RWPE1 (cell line): ENCODE measurements at places on chromosomes 7 and 10.

DNA sequence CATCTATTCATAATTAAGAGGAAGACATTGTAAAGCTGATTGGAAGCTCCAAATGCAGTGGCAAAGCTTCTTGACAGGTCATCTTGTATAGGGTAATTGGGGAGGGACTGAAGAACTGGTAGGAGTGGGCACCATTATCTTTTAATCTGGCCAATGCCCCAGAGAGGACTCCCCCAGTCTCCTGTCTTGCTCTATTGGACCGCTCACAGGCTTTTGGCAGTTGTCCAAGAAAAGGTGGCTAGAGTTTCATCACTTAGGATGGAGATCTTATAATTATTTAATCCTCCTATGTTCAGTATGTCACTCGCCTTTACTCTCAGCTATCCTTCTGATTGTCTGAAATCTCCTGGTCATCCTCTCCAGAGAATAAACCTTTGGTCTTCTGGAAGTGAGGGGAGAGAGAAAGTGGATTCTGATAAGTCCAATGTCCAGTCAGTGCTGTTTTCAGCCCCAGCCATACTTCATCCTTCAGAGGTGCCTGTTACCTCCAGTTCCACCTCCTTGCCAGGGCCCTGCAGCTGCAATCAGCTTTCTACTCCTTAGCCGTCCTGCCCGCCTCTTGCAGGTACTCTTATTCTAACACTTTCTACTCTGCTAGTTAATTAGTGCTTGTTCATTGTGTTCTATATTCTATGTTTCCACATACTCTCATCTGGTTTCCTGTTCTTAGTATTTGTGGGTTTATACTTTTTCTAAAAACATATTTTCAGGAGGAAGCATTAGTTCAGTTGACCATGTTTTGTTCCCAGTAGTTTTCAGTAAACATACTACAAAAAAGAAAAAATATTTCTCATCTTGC lies 241.6 kb downstream of the NSUN6 start:
- DNase-seq, result no peak

GRCh38 chr10:97830064-97830463 lies 19.6 kb upstream of the GOLGA7B start:
- DNase-seq, result no peak

GRCh38 chr7:69422574-69422985 lies 175.7 kb upstream of the AUTS2 start:
- DNase-seq, result no peak

GRCh38 chr10:119896937-119897770 lies 4.6 kb downstream of the SEC23IP start:
- no peak for DNase-seq

DNA sequence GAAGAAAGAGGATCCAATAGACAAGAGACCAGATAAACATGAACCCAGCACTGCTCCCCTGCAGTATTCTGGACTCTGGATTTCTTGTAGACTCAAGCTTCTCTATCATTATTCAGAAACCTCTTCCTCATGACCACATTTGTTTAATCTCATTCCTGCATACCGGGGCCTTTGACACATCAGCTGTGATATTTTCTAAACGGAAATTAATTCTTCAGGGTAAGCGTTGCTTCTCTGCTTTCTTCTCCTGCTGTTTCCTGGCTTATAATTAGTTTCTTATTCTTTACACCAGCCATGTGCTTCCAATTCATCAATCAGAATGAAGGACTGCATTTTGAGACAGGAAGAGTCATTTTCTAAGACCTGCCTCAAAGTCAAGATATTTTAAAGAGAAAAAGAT lies 54.2 kb upstream of the TARP start:
- DNase-seq, result no peak

DNA sequence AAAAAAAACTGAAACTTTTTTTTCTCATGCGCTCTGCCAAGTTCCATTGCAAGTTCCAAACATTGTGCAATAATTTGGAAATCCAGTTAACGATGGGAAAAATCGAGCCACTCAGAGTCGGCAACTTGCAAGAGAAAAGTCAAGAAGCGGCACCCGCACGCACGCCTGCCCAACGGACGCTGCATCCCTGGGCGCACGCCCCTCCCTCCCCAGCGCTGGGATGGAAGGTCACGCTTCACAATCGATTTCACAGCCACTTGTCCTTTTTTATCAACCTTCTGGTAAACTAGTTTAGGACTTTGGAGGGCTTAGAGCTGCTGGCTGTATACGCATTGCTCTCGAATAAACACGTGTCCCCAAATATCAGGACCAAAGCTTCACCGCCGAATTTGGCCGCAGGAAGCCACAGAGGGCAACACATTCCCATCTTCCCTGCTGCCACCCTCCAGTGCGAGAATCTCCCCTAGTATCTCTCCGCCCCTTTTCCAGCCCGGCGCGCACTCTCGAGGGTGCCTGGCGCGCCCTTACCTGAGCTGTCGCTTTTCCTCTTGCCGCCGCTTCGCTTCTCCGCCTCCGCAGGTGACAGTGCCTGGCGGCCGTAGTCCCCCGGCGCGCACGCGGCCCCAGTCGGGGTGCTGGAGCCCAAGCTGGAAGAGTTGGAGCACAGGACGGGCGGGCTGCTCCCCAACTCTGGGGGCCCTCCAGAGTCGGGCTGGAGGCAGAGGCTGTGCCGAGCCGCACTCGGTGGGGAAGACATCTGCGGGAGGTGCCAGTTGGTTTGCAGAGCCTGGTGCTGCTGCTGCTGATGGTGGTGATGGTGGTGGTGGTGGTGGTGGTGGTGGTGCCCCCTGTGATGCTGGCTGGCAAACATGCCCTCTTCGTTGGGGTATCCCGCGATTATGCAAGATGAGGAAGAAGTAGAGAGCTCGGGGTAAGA lies 857 bp downstream of the MEOX2 start:
- no peak for DNase-seq

GRCh38 chr7:98288064-98288823 lies 6.8 kb downstream of the BRI3 start:
- no peak for DNase-seq

GRCh38 chr7:140050100-140050499 lies 12.7 kb downstream of the PARP12 start:
- no peak for DNase-seq

- DNase-seq, result peak; percentile 18
These were observed 8.1 kb downstream of the PDE1C start for GRCh38 chr7:32062150-32062549.

DNA sequence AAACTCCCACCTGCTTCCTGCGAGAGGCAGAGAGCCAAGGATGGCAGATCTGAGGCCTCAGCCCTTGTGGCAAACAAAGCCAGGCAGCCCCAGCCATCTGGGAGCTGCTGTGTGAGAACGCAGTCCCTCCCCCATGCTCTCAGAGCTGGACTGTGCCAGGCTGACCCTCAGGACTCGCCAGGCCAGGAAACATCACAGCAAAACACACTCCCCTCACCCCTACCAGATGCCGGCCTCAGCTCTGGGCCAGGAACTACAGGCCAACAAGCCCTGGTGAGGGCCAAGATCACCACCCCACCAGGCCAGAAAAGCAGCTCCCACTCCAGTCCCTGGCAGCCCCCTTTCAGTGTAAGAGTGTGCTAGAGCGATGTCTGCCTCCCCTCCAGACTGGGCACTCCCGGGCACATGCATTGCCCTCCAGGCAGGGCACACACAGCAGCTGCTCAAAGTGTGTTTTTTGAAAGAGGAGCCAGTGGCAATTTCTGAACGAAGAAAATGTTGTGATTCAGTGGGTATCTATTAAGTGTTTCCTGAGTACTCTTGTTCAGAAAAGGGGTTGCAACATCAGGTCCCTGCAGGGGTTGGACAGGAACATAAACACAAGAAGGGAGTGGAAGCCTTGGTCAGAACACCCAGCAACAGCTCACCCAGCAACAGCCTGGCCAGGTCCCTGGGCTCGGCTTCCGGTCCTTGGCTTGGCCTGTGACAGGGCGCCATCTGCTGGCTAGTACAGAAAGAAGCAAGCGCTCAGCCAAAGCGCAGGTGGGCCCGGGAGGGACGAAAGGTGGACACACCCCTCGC lies 18.3 kb downstream of the LRRC20 start:
- DNase-seq, result peak; percentile 95

DNA sequence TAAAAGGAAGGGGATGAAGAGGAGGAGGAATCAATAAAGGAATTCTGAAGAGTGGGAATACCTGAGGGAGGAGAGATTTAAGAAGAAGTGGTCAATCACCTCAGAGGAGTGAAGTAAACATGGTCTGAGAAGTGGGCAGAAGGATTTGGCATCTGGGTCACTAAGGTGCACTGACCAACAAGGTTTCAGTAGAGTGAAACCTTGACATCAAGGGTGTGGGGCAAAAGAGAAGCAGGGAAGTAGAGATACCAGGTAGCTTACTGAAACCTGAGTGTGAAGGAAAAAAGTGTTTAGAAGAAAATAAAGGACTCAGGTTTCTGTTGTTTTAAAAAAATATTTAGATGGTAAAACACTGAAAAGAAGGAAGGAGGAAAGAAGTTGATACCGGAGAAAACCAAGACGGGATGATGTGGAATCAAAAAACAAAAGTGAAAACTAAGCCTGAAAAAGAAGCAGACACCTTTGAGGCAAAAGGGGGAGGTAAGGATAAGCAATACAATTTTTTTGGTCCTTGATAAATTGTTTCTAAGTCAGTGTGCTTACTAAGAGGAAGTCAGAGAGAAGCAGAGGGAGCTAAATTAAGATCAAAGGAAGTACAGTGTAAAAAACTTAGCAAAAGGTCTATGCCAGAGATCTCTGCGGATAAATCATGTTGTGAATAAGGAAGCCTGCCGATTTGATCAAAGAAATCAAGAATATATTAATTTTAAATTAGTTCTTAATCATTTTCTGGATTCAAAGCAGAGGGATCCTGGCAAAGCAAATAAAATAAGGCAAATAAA lies 137.2 kb upstream of the GPR22 start:
- DNase-seq, result no peak

- peak; percentile 88 for DNase-seq
These were observed 60.0 kb upstream of the STEAP1B start for GRCh38 chr7:22559829-22560489.

- no peak for DNase-seq
These were observed 113.3 kb downstream of the ITGA8 start for GRCh38 chr10:15606377-15606776.

DNA sequence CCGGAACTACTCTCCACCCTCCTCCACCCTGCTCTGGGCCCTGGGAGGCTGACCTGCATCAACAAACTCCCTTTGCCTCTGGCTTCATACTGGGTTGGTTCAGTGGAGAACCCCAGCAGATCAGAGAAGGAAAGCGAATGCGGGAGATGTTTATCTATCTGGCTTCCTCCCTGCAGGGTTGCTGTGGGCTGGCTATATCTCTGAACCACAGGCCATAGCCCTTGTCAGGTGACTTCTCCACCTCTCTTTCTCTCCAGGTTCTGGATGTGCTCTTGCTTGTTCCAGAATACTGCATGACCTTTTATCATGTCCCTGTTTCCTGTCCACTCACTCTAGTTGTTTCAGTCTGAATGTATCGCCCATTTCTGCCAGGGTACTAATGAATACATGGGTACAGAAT lies 51.7 kb upstream of the IFRD1 start:
- no peak for DNase-seq

DNA sequence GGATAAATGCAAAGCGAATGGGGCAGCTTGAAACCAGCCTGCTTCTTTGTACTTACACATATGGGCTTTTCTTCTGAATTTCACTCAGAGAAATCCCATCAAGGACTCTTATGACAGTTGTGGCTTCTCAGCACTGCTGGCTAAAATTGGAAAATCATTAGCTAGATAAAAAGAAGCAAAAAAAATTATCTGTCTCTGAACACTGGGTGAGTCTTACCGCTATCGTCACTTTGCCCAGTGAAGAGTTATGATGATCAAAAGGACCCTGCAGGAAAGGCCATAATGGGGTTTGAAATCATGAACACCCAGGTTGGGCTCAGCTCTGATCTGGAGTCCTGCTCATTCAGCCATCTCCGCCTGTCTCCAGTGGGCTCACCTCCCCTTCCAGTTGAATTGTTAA lies 34.3 kb downstream of the AOAH start:
- no peak for DNase-seq
